WTC11 (cell line): ENCODE measurements at places on chromosomes 5 and 9. TPM values are rescaled to one million over a fixed set of nuclear protein-coding genes. Genes with fewer than 3 reads are reported as not detected.

GRCh38 chr5:149759563-149759962 is 29.5 kb downstream of the PPARGC1B start:
- no peak overlapping the region for H3K4me3 ChIP-seq
- 0 out of 2 replicates have a peak, but pooled peaks cover 4% of the 10 kb centered on the region for H3K4me1 ChIP-seq
- H3K27me3 ChIP-seq, result no peaks in the 10 kb centered on the region
- no peaks in the 10 kb centered on the region for H3K36me3 ChIP-seq

- no peak overlapping the region for H3K4me3 ChIP-seq
- H3K27ac ChIP-seq, result no peak overlapping the region
- no peaks in the 10 kb centered on the region for H3K27me3 ChIP-seq
- DNase-seq, result no peak
- no peaks in the 10 kb centered on the region for H3K36me3 ChIP-seq
- peaks cover 10% of the 10 kb centered on the region for H3K4me1 ChIP-seq
These were observed 65.8 kb downstream of the DOCK2 start for GRCh38 chr5:169702693-169703481.

- 0 out of 2 replicates have a peak, but pooled peaks cover 4% of the 10 kb centered on the region for H3K4me1 ChIP-seq
- no peak overlapping the region for H3K27ac ChIP-seq
- H3K27me3 ChIP-seq, result peaks cover 8% of the 10 kb centered on the region; the same call in 1 of the 2 replicates
- no peak overlapping the region for H3K4me3 ChIP-seq
- DNase-seq, result no peak
These were observed 25.1 kb downstream of the BARX1 start for GRCh38 chr9:93930070-93930469.

GRCh38 chr9:123438821-123439220 is 82.8 kb downstream of the CRB2 start:
- no peaks in the 10 kb centered on the region for H3K27me3 ChIP-seq
- H3K27ac ChIP-seq, result peak overlapping the region; percentile 60; the same call in 1 of the 2 replicates

- H3K36me3 ChIP-seq, result no peaks in the 10 kb centered on the region
- H3K27ac ChIP-seq, result no peak overlapping the region
- no peaks in the 10 kb centered on the region for H3K27me3 ChIP-seq
- no peak for DNase-seq
These were observed 37.5 kb upstream of the FST start for GRCh38 chr5:53442961-53443360.

DNA sequence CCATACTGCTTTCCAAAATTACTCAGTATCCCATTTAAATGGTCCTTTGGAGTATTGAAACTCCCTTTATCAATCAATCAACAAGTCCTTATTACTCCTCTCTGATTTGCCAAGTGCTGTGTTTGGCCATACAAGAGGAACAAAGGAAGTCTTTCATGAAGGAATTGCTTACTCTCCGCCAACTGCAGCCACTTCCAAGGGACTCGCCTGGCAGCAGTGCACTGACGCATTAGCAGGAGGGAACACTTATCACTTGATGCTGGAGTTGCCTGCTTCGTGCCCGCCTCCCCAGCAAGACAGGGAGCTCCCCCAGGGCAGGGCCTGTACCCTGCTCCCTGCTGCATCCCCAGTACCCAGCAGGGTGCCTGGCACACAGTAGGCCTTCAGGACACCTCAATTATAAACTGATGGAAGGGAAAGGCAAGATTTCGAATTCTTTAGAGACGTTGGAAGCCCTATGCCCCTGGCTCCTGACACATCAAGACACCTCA is 97.9 kb downstream of the CRB2 start:
- H3K4me1 ChIP-seq, result peaks cover 4% of the 10 kb centered on the region
- H3K27me3 ChIP-seq, result no peaks in the 10 kb centered on the region
- H3K27ac ChIP-seq, result no peak overlapping the region
- DNase-seq, result no peak

GRCh38 chr9:69594180-69594579 is 78.0 kb downstream of the APBA1 start:
- no peak overlapping the region for H3K27ac ChIP-seq
- H3K27me3 ChIP-seq, result peaks cover 3% of the 10 kb centered on the region; the same call in 1 of the 2 replicates
- peaks cover 11% of the 10 kb centered on the region for H3K4me1 ChIP-seq
- no peaks in the 10 kb centered on the region for H3K36me3 ChIP-seq
- H3K4me3 ChIP-seq, result no peak overlapping the region

GRCh38 chr5:27020973-27021372 is 17.4 kb downstream of the CDH9 start:
- H3K4me3 ChIP-seq, result no peak overlapping the region
- DNase-seq, result no peak
- no peak overlapping the region for H3K27ac ChIP-seq
- H3K4me1 ChIP-seq, result no peaks in the 10 kb centered on the region

DNA sequence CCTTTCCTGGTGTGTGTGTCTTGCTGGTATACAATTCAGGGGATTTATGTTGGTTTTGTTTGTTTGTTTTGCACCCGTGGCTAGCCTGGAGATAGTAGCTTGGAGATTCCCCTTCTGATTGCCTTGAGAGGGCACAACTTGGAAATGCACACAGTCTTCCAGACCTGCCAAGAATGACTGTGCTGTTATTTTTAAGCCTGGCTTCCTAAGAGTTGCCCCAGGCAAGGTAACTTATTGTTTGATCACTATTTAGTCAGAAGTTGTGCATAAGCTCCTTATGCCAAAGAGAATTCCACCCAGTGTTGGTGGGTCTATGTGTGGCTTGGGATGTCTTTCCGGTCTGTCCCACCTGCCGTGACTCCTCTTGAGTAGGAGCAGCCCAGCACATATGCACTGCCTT is 421.9 kb upstream of the KCNN2 start:
- no peaks in the 10 kb centered on the region for H3K27me3 ChIP-seq
- no peak for DNase-seq
- no peaks in the 10 kb centered on the region for H3K36me3 ChIP-seq
- H3K4me3 ChIP-seq, result no peak overlapping the region
- peaks cover 6% of the 10 kb centered on the region for H3K4me1 ChIP-seq

- H3K27ac ChIP-seq, result no peak overlapping the region
- H3K4me1 ChIP-seq, result peaks cover 4% of the 10 kb centered on the region
- H3K4me3 ChIP-seq, result no peak overlapping the region
- no peaks in the 10 kb centered on the region for H3K36me3 ChIP-seq
- no peaks in the 10 kb centered on the region; the same call in 1 of the 2 replicates for H3K27me3 ChIP-seq
These were observed 93.2 kb upstream of the ACTBL2 start for GRCh38 chr5:57575839-57576238.

- no peaks in the 10 kb centered on the region for H3K4me1 ChIP-seq
- no peak overlapping the region for H3K4me3 ChIP-seq
- H3K27me3 ChIP-seq, result no peaks in the 10 kb centered on the region
These were observed 1015.0 kb downstream of the CDH9 start for GRCh38 chr5:26023361-26023760.

DNA sequence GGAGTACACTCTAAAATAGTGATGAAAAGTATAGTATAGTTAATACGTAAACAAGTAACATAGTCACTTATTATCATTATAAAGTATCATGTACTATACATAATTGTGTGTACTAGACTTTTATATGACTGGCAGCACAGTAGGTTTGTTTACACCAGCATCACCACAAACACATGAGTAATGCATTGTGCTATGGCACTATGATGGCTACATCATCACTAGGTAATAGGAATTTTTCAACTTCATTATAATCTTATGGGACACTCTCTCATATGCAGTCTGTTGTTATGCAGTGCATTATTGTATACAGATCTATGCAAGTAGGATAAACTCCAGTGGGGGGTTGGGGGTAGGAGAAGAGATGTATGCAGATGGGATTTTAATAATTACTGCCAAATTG is 52.7 kb upstream of the ELL2 start:
- H3K36me3 ChIP-seq, result no peaks in the 10 kb centered on the region
- no peak overlapping the region for H3K4me3 ChIP-seq
- DNase-seq, result no peak
- no peaks in the 10 kb centered on the region for H3K27me3 ChIP-seq
- no peaks in the 10 kb centered on the region for H3K4me1 ChIP-seq

DNA sequence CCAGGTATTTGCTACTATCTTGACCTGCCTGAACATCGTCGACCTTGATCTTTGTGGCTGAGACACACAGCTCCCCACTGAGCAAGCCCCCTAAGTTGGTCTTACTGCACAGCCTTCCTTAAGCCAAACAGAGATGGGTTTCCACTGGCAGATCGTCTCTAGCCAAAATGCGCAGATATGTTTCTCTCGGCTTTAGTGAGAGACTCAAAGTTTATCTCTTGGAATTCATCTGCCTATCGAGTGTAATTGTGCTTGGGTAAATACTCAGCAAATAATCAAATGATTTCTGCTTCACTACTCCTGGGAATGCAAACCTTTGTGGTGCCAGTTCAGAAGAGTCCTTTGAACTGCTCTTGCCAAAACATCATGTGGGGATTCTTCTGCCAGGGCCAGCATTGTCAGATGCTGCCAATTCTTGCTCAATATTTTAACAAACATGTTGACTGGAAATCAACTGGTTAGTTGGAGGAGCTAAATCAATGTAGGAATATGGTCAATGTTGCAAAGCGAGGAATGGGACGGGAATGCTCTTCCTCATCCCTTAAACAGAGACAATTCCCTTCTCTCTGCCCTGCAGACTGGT is 141.2 kb upstream of the SLC28A3 start:
- H3K4me1 ChIP-seq, result peaks cover 3% of the 10 kb centered on the region; the same call in 1 of the 2 replicates
- H3K4me3 ChIP-seq, result no peak overlapping the region
- H3K36me3 ChIP-seq, result no peaks in the 10 kb centered on the region
- DNase-seq, result no peak

- peaks cover 32% of the 10 kb centered on the region for H3K4me1 ChIP-seq
- H3K27me3 ChIP-seq, result peaks cover 16% of the 10 kb centered on the region
- no peak for DNase-seq
- peaks cover 3% of the 10 kb centered on the region; the same call in 1 of the 2 replicates for H3K36me3 ChIP-seq
- no peak overlapping the region for H3K4me3 ChIP-seq
These were observed 5.2 kb downstream of the SLC31A2 start for GRCh38 chr9:113155911-113156588.

GRCh38 chr5:33241802-33242201 is 199.0 kb upstream of the TARS1 start:
- no peak for DNase-seq
- no peak overlapping the region for H3K27ac ChIP-seq
- H3K36me3 ChIP-seq, result no peaks in the 10 kb centered on the region
- no peak overlapping the region for H3K4me3 ChIP-seq
- H3K4me1 ChIP-seq, result peaks cover 6% of the 10 kb centered on the region

GRCh38 chr9:16357828-16358227 is 512.6 kb downstream of the BNC2 start:
- H3K4me1 ChIP-seq, result peaks cover 8% of the 10 kb centered on the region
- DNase-seq, result no peak
- H3K27me3 ChIP-seq, result no peaks in the 10 kb centered on the region; the same call in 1 of the 2 replicates
- no peak overlapping the region for H3K4me3 ChIP-seq

DNA sequence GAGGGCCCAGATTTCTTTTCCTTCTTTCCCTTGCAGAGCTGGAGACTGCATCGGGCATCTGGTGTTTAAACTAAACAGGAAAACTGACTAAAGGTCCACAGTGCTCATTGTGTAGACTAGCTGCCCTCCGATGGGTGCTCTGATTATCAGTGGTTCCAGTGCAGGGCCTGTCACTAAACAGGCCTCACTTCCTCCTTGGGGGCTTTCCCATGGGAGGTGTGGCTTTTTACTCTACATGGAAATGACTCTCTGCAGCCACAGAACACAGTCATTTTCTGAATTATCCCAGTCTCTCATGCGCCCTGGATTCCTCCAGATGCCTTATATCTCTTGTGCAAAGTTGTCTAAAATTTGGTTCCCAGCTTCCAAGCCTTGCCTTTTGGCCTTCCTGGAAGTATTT is 199.2 kb downstream of the TRIO start:
- no peak overlapping the region for H3K4me3 ChIP-seq
- peaks cover 30% of the 10 kb centered on the region for H3K36me3 ChIP-seq
- no peaks in the 10 kb centered on the region for H3K27me3 ChIP-seq
- peaks cover 36% of the 10 kb centered on the region for H3K4me1 ChIP-seq
- H3K27ac ChIP-seq, result peak overlapping the region; percentile 72
- no peak for DNase-seq

GRCh38 chr9:33748633-33749304 is 46.6 kb upstream of the PRSS3 start:
- DNase-seq, result no peak
- no peak overlapping the region for H3K27ac ChIP-seq
- peaks cover 6% of the 10 kb centered on the region for H3K4me1 ChIP-seq
- H3K36me3 ChIP-seq, result no peaks in the 10 kb centered on the region

GRCh38 chr9:87622923-87623322 is 103.0 kb upstream of the CTSL start:
- peaks cover 46% of the 10 kb centered on the region for H3K36me3 ChIP-seq
- H3K4me3 ChIP-seq, result no peak overlapping the region
- no peak overlapping the region for H3K27ac ChIP-seq
- H3K27me3 ChIP-seq, result no peaks in the 10 kb centered on the region
- no peak for DNase-seq

- H3K4me1 ChIP-seq, result no peaks in the 10 kb centered on the region
- no peak overlapping the region for H3K4me3 ChIP-seq
- no peak for DNase-seq
- H3K27ac ChIP-seq, result no peak overlapping the region
These were observed 71.7 kb downstream of the COL15A1 start for GRCh38 chr9:99015448-99015847.

GRCh38 chr9:109381011-109381729 is 60.3 kb upstream of the EPB41L4B start:
- no peak overlapping the region for H3K27ac ChIP-seq
- peaks cover 7% of the 10 kb centered on the region for H3K4me1 ChIP-seq

DNA sequence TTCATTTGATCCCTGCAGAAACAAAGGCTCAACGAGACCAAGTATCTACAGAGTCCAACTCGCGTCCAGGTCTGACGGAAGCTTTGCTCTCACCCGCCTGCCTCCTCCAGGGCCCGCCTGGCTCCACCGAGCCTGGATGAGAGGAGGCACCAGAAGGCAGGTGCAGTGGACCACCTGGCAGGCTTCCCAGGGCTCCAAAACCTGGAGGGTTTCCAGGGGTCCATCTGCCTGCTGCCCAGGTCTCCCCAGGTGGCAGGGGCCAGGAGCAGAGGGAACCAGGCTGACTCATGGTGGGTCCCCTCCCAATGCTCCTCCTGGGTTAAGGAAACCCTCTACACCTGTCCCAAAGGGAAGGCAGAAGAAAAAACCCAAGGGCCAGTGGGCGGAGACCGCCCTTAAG is 59.5 kb downstream of the VAV2 start:
- peaks cover 17% of the 10 kb centered on the region for H3K36me3 ChIP-seq
- no peaks in the 10 kb centered on the region for H3K27me3 ChIP-seq
- no peak for DNase-seq
- H3K27ac ChIP-seq, result no peak overlapping the region
- H3K4me3 ChIP-seq, result no peak overlapping the region

GRCh38 chr9:128006332-128006996 is 25.7 kb upstream of the EEIG1 start:
- H3K36me3 ChIP-seq, result peaks cover 7% of the 10 kb centered on the region
- no peak overlapping the region for H3K4me3 ChIP-seq
- peaks cover 4% of the 10 kb centered on the region; the same call in 1 of the 2 replicates for H3K27me3 ChIP-seq
- no peak overlapping the region; the same call in 1 of the 2 replicates for H3K27ac ChIP-seq
- H3K4me1 ChIP-seq, result peaks cover 16% of the 10 kb centered on the region

GRCh38 chr5:77003246-77003645 is 27.0 kb upstream of the AGGF1 start:
- peaks cover 4% of the 10 kb centered on the region for H3K27me3 ChIP-seq
- H3K36me3 ChIP-seq, result 0 out of 2 replicates have a peak, but pooled peaks cover 3% of the 10 kb centered on the region
- no peak for DNase-seq

The MSMP gene
- 1.0 to 2.1 TPM (median 1.2 TPM) in 3 replicates for total RNA-seq

The CARD6 gene
- total RNA-seq, result 0.24 to 0.44 TPM (median 0.34 TPM) in 3 replicates

The PCDHGB1 gene
- total RNA-seq, result 4.9 to 5.6 TPM (median 5.5 TPM) in 3 replicates

The PCDHGA1 gene
- total RNA-seq, result 1.1 to 1.5 TPM (median 1.2 TPM) in 3 replicates

The PCDHGB2 gene
- total RNA-seq, result 4.1 to 5.5 TPM (median 5.2 TPM) in 3 replicates

The ACTBL2 gene
- not detected in 3 replicates for total RNA-seq

The FREM1 gene
- total RNA-seq, result 2.8 to 3.6 TPM (median 3.0 TPM) in 3 replicates

The RNF183 gene
- total RNA-seq, result 0.17 to 0.25 TPM (median 0.25 TPM) in 3 replicates

The CDHR2 gene
- total RNA-seq, result 0.44 to 1.1 TPM (median 0.63 TPM) in 3 replicates
